ENCODE measurements at places on chromosomes 1 and 21. TPM values are rescaled to one million over a fixed set of nuclear protein-coding genes. Genes with fewer than 3 reads are reported as not detected.
A peak's percentile ranks its signal among the peaks of the same experiment; 100 is the strongest.

- DNase-seq, result no peak
Observed at GRCh38 chr1:117696561-117696960, 90.7 kb downstream of the TENT5C start.

- no peak for DNase-seq
Observed at GRCh38 chr21:44337449-44337848, 1.7 kb downstream of the CFAP410 start.

- DNase-seq, result no peak
Observed at GRCh38 chr1:206850401-206850800, 15.0 kb upstream of the IL20 start.

- no peak for DNase-seq
Observed at GRCh38 chr1:180630408-180631193, 1.2 kb upstream of the XPR1 start.

DNA sequence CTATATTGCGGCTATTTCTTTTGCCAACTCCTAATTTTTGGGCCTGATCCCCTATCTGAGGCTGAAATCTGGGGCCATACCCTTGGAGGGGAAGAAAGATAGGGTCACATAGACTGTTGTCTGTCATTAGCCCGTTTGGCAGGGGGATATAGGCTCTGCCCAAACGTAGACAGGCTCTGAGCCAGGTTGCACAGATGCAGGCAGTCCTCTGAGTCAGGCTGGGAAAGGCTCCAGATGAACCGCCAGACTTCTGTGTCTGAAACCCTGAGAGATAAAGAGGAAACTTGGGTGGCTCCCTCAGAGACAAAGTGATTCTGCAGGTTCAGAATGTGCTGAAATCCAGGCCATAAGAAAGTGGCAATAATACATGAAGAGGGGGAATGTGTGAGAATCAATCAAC, 4.0 kb upstream of the CAP1 start:
- DNase-seq, result no peak

DNA sequence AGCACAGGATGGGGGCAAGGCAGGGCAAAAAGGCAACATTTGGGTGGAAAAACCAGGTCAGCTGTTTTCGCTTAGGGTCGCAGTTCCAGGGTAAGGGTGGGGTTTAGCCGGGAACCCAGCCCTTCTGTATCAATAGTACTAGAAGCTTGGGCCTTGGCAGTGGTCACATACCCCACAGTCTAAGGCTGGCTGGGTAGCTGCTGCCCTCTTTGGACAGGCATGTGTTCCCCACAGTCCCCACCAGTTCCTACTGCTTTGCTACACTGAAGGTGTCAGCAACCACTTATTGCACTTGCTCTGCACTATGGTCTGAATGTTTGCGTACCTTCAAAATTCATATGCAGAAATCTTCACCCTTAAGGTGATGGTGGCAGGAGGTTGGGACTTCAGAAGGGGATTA, 349.8 kb downstream of the LTN1 start:
- no peak for DNase-seq

DNA sequence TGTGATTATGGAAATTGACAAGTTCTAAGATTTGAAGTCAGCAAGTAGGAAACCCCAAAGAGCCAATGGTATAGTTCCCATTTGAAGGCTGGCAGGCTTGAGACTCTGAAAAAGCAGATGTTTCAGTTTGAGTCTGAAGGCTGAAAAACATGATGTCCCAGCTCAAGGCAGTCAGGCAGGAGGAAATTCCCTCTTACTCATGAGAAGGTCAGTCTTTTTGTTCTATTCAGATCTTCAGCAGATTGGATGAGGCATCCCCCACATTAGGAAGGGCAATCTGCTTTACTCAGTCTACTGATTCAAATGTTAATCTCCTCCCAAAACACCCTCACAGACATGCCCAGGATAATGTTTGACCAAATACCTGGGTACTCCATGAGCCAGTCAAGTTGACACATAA, 372.5 kb upstream of the ST6GALNAC5 start:
- no peak for DNase-seq

GRCh38 chr1:17671314-17671705, 83.8 kb upstream of the ACTL8 start:
- no peak for DNase-seq

- DNase-seq, result no peak
Observed at GRCh38 chr21:26732432-26733221, 112.6 kb downstream of the ADAMTS1 start.

GRCh38 chr21:44889625-44890337, 16.3 kb upstream of the PTTG1IP start:
- DNase-seq, result no peak

DNA sequence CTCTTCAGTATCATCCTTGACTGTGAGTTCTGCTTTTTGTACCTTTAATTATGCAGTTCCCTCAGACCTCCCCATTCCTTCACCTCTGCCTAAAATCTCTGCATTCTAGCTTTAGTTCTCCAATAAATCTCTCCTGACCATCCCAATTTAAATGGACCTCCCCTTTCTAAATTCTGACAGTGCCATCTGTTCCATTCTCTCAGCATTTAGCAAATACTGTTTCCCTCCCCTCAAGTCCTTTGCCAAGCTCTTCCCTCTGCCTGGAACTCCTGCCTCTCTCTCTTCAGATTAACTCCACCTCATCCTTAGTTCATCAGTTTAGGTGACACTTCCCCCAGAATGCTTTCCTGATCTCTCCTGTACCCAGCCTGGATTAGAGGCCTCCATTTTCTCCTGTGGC, 54.0 kb upstream of the JUN start:
- no peak for DNase-seq

GRCh38 chr1:84379917-84380180, 18.4 kb upstream of the DNASE2B start:
- no peak for DNase-seq

GRCh38 chr1:66348776-66349175, 185.2 kb upstream of the SGIP1 start:
- no peak for DNase-seq

- no peak for DNase-seq
Observed at GRCh38 chr1:107196973-107197562, 56.2 kb downstream of the NTNG1 start.

DNA sequence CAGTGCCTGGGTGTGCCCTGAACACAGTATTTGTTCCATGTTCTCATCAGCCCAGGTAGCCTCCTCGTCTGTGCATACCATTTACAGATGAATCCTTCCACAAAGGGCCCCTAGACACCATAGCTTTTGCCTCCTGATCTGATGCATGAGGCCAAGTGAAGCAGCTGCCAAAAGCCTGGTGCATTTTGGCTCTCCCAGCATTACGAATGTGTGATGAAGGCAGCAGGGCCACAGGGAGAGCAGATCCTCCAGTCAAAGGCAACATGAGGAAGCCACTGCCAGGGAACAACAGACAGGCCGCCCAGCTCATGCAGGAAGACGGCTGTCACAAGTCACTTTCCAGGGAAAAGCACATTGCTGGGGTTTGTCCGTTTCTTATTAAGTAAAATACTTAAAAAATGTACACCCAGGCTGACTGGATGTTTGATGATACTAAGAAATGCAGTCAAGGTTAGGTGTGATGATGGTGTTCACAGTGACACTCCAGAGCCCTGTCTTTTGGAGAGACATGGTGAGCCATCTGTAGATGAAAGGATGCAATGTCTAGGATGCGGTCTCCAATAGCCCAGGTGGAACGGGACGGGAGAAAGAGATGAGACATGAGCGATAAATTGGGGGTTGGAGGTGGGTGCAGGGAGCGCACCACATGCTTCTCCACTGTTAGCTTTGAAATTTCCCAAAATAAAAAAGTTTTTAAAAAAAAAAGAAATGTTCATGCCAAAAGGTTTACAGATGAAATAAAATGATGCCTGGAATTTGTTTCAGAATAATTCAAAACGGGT, 48.7 kb downstream of the NPHP4 start:
- no peak for DNase-seq

GRCh38 chr1:6727535-6727934, 25.9 kb upstream of the DNAJC11 start:
- peak; percentile 47 for DNase-seq

GRCh38 chr1:158333405-158334155, 2.2 kb upstream of the CD1B start:
- no peak for DNase-seq

DNA sequence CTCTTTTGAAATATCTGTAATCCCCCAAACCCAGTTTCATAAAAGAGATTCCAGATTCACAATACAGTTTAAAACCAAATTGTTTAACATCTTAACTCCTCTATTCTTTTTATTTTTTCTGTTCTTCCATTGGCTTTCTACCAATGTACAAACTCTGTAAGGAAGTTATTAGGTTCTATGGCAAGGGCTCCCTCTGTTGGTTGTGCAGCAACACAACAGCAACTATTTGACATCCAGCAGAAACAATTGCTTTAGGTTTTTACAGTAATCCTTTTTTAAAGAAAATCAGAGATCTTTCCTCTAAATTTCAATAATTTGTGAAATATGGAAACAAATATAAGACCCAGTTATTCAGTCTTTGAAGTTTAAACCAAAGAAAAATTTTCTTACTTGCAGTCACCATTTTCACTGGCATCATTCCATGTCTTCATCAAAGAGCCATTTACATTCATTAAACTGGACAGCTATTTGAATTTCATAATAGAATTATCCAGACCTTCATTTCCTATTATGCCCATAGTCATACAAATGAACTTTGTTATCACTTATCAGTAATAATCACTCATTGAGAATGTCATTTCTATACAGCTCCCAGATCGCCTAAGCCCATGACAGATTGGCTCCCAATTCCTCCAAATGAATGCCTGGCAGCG, 46.5 kb upstream of the RNF11 start:
- DNase-seq, result no peak

GRCh38 chr1:193326296-193326695, 139.9 kb upstream of the B3GALT2 start:
- no peak for DNase-seq

DNA sequence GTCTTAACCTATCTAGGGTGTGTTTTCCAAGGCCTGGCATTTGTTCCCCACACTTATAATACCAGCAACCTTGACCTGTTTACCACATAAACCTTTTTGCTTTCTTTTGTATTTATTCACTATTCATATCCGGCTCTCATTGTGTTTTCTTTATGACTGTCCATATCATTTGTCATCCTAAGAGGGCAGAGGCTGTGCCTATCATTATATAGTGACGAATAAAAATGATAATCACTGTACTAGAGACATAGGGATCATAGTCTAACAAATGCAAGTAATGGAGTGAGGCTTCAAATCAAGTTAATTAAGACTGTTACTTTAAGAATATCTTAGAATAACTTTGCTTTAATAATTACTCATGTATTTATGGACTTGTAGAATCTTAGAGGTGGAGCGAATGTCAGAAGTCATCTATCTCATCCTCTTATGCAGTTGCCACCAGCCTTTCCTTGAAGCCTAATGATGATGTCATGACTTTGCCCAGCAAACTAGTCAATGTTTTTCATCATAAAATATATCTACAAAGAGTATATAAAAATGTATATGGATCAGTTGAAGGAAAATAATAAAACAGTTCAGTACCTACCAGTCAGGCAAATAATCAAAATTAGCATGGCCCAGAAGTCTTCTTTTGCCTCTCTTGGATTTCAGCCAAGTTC, 4.7 kb upstream of the ETV3 start:
- no peak for DNase-seq

DNA sequence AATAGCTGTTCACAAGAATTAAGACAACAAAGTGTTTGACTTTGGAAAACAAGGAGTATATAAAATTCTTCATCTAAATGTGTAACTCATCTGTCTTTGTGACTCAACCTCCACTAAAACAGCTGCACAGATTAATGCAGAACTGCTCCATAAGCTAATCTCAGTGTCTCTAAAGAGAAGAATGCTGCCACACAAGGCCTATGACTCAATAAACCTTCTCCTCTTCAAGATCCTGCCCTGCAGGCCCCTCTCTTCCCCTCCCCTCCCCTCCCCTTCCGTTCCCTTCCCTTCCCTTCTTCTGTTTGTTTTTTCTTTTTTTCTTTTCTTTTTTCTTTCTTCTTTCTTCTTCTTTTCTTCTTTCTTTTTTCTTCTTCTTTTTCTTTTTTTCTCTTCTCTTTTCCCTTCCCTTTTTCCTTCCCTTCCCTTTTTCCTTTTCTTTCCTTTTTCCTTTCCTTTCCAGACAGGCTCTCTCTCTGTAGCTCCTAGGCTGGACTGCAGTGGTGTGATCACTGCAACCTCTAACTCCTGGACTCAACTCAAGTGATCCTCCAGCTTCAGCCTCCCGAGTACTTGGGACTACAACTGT, 1052.8 kb downstream of the BRINP3 start:
- no peak for DNase-seq

DNA sequence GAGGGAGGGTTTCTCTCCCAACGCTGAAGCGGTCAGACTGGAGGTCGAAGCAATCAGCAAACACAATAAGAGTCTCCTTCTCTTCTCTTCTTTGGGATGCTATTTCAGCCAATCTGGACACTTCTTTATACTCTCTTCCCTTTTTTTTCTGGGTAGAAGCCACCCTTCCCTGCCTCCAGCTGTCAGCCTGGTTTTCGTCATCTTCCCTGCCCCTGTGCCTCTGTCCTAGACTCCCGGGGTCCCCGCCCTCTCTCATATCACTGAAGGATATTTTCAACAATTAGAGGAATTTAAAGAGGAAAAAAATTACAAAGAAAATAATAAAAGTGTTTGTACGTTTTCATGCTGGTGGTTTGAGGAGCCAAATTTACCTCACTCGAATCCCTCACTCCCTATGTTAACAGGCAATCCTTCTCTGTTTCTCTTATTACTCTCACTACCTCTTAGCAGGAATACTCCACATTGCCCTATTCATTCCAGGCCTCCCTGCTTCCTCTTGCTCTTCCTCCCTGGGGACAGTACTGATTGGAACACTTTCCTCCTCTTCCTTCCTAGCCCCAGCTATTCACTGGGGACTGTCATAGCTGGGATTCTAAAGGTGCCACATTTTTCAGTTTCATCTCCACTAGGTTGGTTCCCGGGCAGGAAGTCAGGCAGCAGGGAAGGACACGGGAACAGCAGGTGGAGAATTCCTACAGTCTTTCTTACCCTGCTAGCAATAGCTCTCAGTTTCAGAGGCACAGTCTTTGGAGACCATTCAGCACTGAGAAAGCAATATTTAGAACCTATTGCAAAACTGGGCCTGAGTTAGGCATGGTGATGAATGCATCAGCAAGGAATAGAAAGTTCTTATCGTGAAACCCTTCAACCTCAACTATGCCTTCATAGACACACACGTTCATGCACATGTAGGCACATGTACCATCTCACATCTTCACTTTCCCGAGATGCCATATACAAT, 288.0 kb downstream of the PBX1 start:
- DNase-seq, result no peak

SPRR3 gene
- total RNA-seq, result not detected

PSMA5 gene
- total RNA-seq, result 54.1 TPM

IQCC gene
- 0.39 TPM for total RNA-seq

ICOSLG gene
- total RNA-seq, result 1.3 TPM

MSH4 gene
- total RNA-seq, result 0.09 TPM

SYT14 gene
- total RNA-seq, result not detected

IFNLR1 gene
- total RNA-seq, result 3.8 TPM

MRAP gene
- 2.9 TPM for total RNA-seq

FLG2 gene
- not detected for total RNA-seq

All from right lobe of liver (tissue), 6 donors.